Stimulated activated CD4-positive, alpha-beta T cell treated with anti-CD3 and anti-CD28 coated beads, Interleukin-12 subunit alpha, Interleukin-12 subunit beta, amount 100 ng/mL, for 24 hours (primary cell): ENCODE measurements at places on chromosomes 3 and 15.

- DNase-seq, result no peak
Measured at GRCh38 chr3:127788451-127788909, 33.8 kb downstream of the MGLL start.

GRCh38 chr3:42836150-42837123 lies 27.2 kb downstream of the ACKR2 start:
- no peak for DNase-seq

DNA sequence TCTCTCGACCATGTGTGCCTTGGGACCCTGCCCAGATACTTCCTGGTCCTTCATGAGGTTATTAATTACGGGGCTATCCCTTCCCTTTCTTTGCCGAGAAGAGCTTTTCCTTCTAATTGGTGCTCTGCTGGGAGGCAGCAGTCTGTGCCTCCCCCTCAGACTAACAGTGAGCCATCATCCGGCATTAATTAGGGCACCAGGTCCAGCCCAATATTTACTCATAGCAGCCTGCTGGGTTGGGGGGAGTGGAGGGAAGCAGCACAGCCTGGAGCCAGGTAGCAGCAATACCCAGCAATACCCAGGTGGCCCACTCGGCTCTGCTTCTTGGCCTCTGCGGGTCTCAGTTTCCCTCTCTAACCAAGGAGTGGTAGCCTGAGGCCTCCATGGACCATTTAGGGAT lies 20.1 kb downstream of the CACNA2D2 start:
- no peak for DNase-seq

- peak; percentile 56 for DNase-seq
Measured at GRCh38 chr15:43769584-43770228, 7.1 kb downstream of the ELL3 start.

GRCh38 chr3:1406250-1406649 lies 313.4 kb downstream of the CNTN6 start:
- DNase-seq, result no peak

DNA sequence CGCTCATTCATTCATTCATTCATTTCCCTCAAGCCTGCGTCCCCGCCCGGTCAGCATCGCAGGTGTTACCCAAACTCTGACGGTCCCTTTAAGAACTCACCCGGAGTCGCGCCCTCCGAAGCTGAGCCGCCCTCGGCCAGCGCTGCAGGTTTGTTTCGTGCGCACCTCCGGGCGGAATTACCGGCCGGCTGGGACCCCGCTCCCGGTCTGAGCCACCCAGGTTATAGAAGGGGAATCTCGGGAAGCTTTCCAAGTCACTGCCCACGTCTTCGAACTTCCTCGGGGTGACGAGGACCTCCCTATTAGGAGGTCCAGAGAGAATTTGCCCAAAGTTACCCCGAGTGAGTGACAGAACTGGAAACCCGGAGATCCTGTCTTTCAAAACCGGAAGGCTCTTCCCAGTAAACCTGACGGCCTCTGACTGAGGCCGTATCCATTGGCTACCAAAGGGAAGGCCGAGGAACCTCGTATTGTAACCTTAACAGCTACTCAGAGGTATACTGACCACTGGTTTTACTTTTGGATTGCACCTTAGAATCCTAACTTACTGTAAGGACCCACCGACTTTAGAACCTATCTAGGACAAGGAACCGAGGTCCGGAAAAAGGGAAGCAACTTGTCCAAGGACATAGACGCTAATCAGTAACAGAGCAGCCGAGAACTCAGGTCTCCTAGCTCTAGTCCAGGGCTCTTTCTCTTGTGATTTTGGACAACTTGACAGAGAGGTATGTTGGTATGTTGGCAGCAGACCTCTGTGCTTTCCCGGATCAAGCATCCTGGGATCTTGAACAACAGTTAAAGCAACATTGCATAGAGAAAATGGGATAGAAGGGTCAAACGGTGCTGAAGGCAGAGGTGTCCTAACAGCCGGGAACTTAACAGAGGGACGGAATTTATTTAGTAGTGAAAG lies 788 bp upstream of the DLG1 start:
- no peak for DNase-seq

- no peak for DNase-seq
Measured at GRCh38 chr3:122497425-122497824, 17.3 kb downstream of the KPNA1 start.
